ENCODE measurements at places on chromosomes 7 and 10.
A peak's percentile ranks its signal among the peaks of the same experiment; 100 is the strongest.

GRCh38 chr7:2894118-2894940, 50.2 kb upstream of the GNA12 start:
- peak; percentile 11 for DNase-seq

GRCh38 chr10:30432622-30433305, 1.2 kb upstream of the MAP3K8 start:
- no peak for DNase-seq

DNA sequence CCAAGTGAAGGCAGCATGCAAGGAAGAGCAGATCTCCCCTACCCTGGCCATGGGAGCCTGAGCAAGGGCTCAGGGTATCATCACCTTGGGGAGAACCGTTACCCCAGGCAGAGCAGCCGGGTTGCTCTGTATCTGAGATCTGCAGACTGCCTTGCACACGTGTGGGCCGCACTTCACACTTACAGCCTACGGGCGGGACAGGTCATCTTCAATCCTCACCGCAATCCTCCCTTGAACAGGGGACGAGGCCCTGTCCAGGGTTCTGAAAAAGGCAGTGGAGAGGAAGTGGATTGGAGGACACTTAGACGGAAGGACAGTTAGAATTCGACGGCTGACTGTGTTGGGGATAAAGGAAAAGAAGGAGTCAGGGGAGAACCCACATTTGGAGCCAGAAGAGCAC, 51.4 kb downstream of the NPS start:
- no peak for DNase-seq

DNA sequence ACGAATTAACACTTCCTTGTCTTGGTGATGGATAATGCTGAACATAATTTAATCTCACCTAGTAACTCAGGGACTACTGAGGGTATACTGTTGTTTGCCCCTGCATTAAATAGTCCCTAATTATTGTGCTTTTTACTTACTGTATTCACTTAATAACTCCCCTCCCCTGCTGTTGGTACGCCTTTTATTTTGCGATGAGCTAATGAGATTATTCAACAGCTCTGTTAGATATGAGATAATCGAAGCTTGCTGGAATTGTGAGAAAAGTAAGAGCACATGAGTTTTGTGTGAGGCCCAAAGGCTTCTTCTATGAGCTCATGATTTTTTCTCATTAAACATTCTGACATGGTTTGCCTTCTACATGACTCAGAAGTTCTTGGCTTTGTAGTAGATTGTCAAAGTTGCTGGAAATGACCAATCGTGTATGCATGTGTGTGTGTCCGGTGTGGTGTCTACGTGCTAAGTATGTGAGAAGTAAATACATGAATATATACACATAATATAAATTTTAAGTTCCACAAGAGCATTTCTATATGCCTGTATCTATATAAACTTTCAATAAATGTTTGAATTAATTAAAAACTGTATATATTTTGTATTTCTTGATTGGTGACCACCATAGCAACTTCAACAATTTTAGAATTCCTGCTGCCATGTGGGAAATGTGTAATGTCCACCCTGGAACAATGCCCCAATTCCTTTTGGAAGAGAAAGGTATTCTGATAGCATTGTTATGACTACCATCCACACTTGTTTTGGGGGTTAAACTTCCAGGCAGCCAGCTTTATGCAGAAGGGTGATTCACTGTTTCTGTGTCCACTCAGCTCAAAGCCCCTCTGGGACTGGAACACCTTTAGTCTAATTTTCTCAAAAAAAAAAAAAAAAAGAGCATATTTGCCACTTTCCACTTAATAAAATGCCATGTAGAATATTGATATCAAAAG, 106.2 kb downstream of the SAMD9 start:
- no peak for DNase-seq

DNA sequence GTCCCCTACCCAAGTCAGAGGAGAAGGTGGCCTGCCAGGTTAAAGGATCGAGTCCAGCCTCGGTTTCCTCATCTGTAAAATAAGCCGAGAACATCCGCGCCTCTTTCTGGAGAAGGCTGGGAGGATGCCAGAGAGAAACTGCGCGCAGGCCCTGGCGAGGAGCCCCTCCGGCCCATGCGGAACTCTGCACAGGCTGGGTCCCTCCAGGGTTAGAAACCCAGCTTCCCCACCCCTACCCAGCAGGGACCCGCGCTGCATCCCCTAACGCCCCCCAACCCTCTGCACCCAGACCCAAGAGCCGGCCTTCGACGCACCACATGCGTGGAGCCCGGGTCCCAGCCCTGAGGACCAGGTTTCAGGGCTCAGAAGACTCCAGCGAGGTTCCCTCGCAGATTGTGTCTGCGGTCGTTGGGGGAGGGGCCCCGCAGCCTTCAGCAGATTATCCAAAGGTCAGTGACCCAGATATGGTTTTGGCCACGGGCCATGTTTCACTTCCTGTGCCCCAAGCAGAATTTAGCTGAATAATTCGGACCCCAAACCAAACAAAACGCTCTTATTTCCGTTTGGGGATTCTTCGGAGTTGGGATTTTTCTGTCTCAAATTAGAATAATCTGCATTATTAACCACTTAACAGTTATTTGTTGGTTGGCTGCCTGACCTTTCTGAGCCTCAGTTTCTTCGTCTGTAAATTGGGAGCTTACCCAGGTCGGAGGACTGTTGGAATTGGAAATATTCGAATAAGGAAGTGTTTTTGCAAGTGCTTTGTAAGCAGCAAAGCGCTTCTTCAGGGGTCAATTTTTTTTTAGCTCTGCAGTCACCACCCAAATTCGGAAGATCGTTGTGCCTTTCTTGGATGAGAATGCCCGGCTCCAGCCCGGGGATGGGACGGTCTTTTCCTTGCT, 167.7 kb downstream of the UBE2H start:
- DNase-seq, result no peak

DNA sequence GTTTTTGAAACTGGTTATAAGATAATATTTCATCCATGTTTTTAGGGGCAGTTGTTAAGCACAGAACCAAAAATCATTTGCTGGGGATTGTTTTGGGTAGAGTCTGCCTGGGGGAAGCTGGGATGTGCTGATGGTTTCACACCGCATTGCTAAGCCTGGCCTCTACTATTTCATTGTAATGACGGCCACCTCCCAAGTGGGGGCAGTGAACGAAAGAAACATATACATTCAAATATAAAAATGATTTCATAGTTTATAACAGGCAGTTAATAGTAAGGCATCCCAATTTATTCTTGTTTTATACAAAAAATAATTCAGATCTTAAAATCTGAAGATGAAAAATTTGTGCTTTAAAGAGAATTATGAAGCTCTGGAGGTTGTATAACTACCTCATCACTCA, 750.8 kb downstream of the REEP3 start:
- DNase-seq, result no peak

- no peak for DNase-seq
These were observed 3.0 kb upstream of the FGF8 start for GRCh38 chr10:101778781-101779543.

DNA sequence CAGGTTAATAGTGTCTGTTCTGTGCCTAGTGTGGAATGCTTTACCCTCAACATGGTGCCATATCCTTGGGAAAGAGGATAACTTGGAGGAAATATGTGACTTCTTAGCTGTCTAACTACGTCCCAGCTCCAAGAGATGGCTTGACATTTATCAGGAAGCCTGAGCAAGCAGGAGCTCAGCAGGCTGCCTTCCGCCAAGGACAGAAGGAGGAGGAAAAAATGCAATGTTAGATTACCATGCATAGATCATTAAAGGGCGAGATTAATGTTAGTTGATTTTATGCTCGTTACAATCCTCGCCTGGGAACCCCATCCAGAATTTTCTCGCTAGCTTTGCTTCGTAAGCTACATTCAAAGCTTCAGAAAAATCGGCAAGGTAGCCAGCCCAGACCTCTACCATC, 97.8 kb downstream of the GFRA1 start:
- no peak for DNase-seq

- no peak for DNase-seq
These were observed 10.8 kb upstream of the NRP1 start for GRCh38 chr10:33345236-33345635.

DNA sequence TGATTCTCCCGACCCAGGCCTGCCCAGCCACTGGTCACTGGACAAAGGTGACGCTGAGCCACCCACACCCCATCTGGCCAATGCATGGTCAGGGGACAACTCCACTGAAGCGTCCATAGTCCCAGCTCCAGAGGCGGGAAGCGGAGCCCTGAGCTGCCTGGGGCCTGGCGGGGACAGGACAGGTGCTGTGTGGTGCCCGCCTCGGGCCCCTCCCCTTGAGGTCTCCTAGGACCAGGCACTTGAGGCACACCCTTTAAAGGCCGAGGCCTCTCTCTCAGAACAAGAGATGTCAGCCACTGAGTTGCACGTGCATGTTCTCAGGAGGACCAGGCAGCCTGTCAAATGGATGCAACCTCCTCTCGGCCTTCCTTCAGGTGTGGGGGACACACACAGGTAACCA, 52.5 kb upstream of the PPP2R2D start:
- no peak for DNase-seq

- no peak for DNase-seq
These were observed 11.7 kb upstream of the TMEM106B start for GRCh38 chr7:12199363-12199762.

GRCh38 chr7:92446869-92447344, 375 bp upstream of the GATAD1 start:
- DNase-seq, result no peak

- no peak for DNase-seq
These were observed 8.6 kb upstream of the MNX1 start for GRCh38 chr7:157018997-157019608.

GRCh38 chr7:153390955-153391354, 631.4 kb downstream of the ACTR3B start:
- no peak for DNase-seq

- no peak for DNase-seq
These were observed 2.0 kb upstream of the PLCE1 start for GRCh38 chr10:93991596-93992284.

- DNase-seq, result no peak
These were observed 42.4 kb downstream of the STRA8 start for GRCh38 chr7:135275971-135276580.

DNA sequence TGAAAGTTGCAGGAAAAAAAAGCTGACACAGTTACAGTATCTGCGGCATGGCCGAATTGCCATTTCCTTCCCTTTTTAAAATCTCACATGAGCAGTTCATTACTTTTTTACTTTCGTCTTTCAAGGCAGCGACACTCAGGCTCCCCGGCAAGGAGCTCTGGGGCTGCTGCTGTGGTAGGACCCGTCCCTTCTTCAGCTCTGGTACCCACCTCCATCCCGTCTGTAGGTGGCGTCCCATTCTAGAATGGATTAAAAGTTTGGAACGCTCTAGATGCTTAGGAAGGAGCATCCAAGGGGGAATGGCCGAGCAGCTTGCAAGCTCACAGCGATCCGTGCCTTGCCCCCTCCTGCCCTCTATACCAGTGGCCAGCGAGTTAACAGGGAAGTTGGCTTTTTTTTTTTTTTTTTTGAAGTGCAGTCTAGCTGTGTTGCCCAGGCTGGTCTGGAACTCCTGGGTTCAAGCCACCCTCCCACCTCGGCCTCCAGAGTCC, 22.8 kb upstream of the TTYH3 start:
- DNase-seq, result peak; percentile 82

- no peak for DNase-seq
These were observed 1.6 kb downstream of the VPS26A start for GRCh38 chr10:69125554-69125953.

DNA sequence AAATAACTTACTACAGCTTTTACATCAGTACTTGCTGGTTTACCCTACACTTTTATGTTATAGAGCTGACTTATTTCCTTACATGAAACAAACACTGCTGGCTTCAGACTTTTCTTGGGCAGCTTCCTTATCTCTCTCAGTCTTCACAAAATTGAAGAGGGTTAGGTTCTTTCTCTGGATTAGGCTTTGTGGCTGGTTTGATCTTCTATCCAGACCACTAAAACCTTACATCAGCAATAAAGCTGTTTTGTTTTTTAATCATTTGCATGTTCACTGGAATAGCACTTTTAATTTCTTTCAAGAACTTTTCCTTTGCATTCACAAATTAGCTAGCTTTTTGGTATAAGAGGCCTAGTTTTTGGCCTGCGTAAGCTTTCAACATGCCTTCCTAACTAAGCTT, 218.7 kb downstream of the LRRTM3 start:
- no peak for DNase-seq

GRCh38 chr10:31413325-31413724, 94.3 kb downstream of the ZEB1 start:
- no peak for DNase-seq

DNA sequence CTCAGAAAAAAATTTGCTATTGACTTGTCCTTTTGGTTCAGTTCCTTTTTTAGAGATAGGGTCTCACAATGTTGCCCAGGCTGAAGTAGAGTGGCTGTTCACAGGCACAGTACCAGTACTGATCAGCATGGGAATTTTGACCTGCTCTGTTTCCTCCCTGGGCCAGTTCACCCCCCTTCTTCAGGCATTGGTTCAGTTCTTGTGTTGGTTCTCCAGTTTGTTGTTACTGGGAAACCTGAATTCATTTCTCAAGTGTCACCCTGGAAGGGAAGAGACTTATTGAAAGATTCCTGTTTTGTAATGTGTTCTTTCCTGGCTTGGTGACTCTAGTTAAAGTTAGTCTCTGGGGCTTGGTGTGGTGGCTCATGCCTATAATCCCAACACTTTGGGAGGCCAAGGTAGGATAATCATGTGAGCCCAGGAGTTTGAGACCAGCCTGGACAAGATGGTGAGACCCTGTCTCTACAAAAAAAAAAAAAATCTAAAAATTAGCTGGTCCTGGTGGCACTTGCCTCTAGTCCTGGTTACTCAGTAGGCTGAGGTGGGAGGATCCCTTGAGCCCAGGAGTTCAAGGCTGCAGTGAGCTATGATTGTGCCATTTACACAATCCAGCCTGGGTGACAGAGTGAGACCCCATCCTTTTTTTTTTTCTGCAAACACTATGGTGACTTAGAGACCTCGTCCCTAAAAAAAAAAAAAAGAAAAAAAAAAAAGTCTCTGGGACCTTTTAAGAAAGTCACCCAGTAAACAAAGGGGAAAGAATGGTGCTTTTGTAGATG, 52.7 kb downstream of the CNNM2 start:
- no peak for DNase-seq

- DNase-seq, result no peak
These were observed 38.9 kb downstream of the MET start for GRCh38 chr7:116710764-116711452.

DNA sequence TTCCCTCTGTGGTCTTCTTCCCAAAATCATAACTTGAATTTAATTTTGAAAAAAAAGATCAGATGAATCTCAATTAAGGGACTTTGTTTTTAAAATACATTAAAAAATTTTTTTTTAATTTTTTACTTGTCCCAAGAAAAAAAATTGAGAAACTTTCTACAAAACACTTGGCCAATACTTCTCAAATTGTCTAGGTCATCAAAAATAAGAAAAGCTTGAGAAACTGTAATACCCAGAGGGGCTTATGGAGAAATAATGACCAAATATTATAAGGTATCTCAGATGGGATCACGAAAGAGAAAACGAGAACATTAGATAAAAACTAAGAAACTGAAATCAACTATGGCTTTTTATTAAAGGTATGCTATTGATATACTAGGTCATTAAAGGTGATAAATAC, 835.0 kb downstream of the GATA3 start:
- DNase-seq, result no peak

DNA sequence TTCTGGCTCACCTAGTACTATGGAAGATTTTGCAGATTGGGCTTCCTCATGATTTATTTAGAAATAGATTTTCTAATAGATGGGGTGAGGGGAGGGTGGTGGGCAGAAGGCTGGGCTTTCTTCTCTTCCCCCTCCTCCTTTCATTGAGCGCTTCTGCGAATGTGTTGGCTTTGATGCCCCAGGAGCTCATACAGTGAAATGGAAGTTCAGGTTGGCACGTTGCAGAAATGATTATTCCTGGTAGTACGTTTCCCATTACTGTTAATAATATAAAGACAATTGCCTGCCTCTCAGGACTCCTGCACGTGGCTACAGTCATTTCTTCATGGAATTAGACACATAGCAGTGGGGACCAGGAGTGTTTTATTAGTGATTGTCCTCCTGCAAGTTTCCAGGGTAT, 39.8 kb downstream of the TCF7L2 start:
- no peak for DNase-seq

GRCh38 chr7:25707768-25708620, 444.0 kb upstream of the NFE2L3 start:
- no peak for DNase-seq

All from GDM1 (cell line).